H7 (cell line): ENCODE measurements at places on chromosomes 11 and 22.

GRCh38 chr11:44282620-44283019 is 27.3 kb downstream of the ALX4 start:
- no peak for DNase-seq

GRCh38 chr22:29717789-29718188 is 2.0 kb upstream of the CABP7 start:
- no peak for DNase-seq

DNA sequence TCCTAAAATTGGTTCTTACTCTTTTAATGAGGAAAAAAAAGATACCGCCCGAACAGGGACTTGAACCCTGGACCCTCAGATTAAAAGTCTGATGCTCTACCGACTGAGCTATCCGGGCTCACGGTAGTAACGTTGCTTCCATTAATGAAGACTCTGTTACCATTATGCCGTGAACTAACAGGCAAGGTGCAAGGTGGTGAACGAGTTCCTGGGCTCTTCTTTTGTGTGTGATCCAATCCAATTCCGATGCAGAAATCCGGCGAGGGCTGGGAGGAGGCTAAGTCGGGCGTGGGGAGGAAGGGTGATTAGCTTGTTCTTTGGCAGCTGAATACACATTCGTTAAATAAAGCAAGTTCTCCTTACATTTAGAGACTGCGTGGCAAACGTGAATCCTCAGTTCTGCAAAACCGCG is 49.0 kb downstream of the OR4D9 start:
- peak; percentile 85 for DNase-seq

- no peak for DNase-seq
These were observed at the start of gene KCNJ1 for GRCh38 chr11:128867277-128867676. KCNJ1 (minus strand) TSS chr11:128867296; CDS start chr11:128840243, 27,053 bp downstream.

- DNase-seq: no peak
These were observed 124.2 kb upstream of the TBCEL start for GRCh38 chr11:120899720-120900119.

- DNase-seq: peak; percentile 53
These were observed 4.9 kb downstream of the DENND5A start for GRCh38 chr11:9259981-9260837.

DNA sequence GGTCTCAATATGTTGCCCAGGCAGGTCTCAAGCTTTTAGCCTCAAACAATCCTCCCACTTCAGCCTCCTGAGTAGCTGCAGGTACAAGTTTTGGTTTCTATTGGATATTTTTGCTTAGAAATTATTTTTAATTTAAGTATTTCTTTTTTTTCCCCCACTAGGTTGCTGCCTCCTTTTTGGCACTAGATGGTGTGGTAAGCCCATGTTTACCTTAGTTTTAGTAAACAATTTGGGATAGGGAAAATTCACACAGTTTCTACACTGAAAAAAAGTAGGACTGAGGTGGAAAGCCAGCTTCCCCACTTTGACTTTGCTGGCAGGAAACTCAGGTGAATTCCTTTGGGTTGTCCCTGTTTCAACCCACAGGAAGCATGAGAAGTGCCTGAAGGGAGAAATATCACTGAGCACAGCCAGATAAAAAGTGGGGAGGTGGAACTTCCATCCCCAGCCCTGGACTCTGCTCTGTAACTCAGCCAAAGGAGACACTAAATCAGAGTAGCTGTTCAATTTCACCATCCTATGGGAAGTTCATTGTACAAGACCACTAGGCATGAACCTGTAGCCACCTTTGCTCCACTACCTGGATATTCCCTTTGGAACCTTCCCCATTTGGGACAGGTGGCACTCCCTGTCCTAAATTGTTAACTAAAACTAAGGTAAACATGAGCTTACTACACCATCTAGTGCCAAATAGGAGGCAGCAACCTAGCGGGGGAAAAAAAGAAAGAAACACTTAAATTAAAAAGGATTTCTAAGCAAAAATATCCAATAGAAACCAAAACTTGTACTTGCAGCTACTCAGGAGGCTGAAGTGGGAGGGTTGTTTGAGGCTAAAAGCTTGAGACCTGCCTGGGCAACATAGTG is 154.4 kb upstream of the FAT3 start:
- DNase-seq: peak; percentile 9

DNA sequence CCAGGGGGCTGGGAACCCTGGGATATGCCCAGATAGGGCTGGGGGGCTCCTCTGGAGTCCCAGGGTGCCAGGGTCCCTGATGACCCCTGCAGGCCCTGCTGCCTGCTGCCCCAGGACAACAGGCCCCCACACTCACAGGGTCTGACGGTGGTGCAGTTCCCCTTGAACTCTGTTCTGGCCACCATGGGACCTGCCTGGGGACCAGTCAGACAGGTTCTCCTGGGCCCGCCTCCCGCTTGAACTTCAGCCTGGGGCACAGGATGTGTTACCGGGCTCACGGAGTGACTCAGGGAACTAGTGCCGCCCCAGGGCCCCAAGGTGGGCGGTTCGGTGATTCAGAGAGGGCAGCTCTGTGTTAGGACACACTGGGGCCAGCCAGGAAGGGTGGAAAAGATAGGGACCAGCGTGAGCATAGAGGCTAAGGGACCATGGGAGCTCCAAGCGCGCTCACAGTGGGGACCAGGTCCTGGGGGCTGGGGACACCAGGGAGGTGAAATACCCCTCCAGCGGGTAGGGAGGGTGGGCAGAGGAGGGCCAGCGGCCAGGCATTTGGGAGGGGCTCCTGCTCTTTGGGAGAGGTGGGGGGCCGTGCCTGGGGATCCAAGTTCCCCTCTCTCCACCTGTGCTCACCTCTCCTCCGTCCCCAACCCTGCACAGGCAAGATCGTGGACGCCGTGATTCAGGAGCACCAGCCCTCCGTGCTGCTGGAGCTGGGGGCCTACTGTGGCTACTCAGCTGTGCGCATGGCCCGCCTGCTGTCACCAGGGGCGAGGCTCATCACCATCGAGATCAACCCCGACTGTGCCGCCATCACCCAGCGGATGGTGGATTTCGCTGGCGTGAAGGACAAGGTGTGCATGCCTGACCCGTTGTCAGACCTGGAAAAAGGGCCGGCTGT is 21.5 kb upstream of the TXNRD2 start:
- peak; percentile 87 for DNase-seq

DNA sequence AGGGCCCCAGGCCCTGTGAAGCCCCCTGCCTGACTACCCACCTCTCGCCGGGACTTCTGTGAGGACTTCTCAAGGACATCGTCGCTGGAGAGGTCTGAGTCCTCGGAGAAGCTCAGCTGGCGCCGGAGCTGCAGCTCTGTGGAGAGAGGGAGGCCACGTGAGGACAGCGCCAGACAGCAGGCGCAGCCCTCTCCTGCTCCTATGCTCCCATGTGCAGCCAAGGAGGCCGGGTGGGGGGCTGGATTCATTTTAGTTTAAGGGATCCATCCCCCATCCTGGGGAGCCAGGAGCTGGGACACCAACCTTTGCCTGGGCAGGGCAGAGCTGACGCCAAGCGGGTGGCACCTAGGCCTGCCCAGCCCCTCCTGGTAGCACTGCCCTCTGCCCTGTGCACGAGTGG is 42.4 kb upstream of the BID start:
- DNase-seq: no peak

GRCh38 chr11:81658722-81659121 is 1074.9 kb downstream of the FAM181B start:
- DNase-seq: peak; percentile 5

GRCh38 chr11:11498195-11498594 is 123.6 kb downstream of the GALNT18 start:
- no peak for DNase-seq

DNA sequence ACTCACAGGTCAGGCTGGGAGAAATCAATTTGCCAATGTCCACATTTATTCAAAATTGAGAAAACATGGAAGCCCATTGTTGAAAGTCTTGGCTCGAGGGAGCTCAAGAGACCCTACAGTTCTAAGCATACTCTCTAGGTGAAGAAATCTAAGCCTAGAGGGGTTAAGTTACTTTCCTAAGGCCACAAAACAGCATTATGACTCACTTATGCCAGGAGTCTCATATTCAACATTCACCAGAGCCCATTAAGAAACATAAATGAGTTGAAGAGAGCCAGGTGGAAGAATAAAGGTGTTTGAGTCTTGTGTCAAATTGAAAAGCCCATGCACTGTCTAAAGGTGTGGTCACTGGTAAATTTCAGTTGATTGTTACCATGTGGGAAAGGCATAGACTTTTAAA is 108.1 kb downstream of the INSC start:
- DNase-seq: no peak

DNA sequence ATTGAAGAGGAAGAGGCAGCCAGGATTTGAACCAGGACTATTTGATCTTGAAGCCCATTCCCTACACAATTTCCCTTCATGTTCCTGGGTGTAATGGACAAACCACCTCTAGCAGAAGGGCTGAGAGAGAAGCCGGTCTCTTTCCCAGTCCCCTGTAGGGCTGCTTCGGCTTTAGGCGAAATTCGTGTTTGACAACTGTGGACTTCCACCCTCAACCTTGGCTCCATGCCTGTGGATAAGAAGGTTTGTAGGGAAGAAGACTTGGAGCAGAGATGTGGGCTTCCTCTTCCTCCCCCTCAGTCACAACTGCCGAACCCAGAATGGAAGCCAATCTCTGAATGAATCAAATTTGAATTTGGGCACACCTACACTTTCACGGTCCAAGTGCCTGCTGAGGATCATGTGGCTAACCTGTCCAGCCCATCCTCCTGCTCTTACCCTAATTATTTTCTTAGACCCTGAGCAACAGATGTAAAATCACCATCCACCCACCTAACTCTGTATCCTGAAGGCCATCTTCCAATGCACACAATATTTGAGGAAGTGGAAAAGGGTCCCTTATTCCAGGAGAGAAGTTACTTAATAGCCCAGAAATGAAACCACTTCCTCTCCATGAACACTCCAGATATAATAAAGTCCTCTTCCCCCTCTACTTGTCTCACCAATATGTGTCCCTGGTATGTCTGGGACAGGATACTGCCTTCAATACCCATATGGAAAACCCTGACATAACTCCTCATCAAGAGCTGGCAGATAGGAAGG is 10.1 kb upstream of the SCN2B start:
- DNase-seq: no peak

DNA sequence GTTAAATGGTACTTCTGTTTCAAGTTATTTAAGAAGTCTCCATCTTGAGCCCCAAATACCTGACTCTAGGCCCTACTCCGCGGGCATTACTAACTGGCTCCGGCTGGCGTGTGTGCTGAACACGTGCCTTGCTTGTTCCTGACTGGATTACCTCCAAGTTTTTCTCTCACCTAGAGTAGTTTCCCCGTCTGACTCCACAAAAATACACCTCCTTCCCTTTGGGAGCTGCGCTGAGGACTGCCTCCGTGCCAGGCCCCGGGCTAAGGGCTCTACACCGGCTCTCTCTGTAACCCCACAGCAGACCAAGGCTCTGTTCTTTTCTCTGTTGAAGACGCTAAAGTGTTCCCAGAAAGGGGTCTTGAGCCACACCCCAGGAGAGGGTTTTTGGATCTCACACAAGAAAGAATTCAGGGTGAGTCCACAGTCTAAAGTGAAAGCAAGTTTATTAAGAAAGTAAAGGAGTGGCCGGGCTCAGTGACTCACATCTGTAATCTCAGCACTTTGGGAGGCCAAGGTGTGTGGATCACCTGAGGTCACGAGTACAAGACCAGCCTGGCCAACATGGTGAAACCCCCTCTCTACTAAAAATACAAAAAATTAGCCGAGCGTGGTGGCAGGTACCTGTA is 61.8 kb downstream of the ANO1 start:
- no peak for DNase-seq

GRCh38 chr11:15926071-15926470 is 430.3 kb downstream of the SOX6 start:
- DNase-seq: no peak

- DNase-seq: no peak
These were observed 12.5 kb downstream of the MPZL3 start for GRCh38 chr11:118239509-118240205.

DNA sequence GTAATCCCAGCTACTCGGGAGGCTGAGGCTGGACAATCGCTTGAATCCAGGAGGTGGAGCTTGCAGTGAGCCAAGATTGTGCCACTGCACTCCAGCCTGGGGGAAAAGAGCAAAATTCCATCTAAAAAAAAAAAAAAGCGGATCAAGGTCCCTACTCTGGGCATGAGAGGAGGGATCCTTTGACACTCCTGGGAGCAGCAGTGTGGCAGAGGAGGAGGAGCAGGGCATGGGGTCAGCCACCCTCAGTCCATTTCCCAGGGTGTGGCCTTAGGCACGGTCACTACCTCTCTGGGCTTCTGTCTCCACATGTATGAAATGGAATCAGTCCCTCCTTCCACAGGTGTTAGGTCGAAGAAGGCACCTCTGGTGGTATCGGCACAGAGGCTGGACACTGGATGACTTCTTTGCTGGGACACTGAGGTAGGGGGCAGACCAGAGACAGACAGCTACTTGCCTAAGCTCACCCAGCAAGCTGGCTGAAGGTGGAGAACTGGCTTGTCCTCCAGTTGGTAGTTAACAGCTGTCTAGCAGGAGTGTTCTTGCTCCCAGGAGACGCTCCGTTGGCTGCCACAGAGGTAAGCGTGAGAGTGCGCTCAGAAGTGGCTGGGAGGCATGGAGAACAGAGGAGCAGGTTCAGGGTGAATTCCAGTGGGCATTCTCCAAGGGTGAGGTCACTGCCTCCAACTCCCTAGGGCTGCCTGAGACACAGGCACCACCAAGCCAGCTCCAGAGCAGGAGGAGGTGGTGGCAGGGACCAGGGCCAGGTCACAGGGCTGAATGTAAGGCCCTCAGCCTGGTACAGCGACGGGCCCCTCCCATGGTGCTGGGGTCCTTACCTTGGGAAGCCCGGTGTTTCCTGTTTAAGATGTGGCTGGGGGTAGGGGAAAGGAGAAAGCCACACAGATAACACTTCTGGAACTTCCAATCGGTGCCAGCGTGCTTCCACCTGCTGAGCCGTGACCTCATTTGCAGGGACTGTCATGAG is 19.5 kb downstream of the TXN2 start:
- DNase-seq: peak; percentile 73

DNA sequence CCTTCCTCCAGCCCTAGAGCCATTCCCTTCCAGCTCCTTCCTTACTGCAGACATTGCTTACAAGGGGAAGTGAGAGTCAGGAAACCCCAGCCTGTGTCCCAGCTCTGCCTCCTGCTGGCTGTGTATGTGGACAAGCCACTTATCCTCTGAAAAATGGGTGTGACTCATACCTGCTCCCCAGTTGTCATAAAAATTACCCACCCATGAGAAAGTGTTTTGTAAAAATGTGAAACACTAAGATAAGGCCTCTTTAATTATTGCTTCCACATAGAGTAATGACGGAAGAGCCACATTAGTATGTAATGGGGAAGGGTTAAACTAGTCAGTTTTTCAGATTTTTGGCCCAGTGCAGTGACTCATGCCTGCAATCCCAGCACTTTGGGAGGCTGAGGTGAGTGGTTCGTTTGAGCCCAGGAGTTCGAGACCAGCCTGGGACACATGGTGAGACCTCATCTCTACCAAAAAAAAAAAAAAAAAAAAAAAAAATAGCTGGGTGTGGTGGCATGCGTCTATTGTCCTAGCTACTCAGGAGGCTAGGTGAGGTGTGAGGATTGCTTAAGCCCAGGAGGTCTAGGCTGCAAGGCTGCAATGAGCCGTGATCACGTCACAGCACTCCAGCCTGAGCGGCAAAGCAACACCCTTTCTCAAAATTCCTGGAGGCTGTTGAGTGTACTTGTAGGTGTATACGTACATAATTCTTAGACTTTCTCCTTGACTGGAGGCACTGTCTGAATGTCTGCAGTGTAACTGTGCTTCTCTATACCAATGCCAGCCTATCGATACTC is 84.9 kb downstream of the CTTN start:
- DNase-seq: peak; percentile 75
